Frontal cortex (tissue), 4 donors: ENCODE measurements at places on chromosomes 12 and 14.

GRCh38 chr14:46920542-46920941 lies 269.0 kb upstream of the RPL10L start:
- DNase-seq: no peak

DNA sequence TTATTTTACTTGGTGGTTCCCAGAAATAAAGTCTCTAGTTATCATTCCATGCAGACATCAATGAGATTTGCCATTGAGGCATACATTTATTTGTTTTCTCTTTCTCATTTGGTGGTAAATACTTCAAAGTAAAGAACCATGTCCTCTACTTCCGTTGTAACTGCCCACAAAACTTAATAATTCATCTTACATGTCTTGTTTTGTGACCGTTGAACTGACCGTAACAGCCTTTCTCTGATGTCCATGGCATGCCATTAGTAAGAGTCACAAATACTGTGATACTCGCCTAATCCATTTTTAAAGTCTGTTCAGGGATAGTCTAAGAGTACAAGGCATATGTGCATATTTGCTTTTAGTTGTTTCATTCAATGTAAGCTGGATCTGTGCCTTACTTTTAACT lies 145.3 kb downstream of the ETV6 start:
- DNase-seq: no peak

DNA sequence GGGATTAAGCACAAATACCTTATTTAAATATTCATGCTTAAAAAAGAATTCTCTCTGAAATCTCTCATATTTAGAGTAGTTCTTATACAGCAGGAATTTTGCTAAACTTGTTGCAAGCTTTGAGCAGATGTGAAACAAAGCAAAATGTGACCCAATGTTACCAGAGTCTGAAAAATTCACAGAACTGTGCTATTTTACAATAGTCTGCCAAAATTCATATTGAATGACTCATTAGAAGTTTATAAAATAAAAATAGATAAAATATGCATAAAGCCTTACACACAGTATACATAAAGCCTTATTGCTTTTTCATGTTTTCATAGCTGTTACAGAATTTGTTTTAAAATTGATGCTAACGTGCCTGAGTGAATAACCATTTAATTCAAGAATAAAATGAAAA lies 17.8 kb upstream of the RHOJ start:
- DNase-seq: no peak

DNA sequence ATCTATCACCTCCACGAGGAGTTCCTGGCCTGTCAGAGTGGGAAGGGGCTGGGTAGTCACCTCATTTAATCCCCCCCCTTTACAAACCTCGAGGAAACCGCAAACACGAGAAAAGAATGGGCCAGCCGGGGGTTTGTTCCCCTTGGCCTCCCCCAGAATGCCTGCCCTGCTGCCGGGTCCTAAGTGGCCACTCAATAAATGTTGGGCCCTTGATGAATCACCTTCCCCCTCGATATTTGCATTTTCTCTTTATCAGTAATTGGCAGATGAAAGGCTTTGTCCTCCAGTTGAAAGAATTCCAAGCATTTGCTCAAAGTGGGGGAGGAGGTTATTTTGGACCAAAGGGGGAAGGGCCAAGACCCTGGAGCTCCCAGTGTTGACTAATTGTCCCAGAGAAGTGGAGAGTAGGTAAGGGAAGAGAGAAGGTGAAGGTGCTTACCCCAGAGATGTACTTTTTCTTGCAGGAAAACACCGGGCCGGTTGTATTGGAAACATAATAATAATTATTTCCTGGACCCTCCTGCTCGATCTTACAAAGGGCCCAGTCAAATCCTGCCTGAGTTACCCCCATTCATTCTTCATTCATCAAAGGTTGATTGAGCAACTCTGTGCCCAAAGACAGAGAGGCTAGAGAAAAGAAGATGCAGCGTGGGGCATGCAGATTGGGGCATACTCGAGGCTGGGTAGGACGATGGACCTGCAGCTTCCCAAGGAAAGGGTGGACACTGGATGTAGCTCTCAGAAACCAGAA lies 1.9 kb upstream of the KDM2B start:
- no peak for DNase-seq

DNA sequence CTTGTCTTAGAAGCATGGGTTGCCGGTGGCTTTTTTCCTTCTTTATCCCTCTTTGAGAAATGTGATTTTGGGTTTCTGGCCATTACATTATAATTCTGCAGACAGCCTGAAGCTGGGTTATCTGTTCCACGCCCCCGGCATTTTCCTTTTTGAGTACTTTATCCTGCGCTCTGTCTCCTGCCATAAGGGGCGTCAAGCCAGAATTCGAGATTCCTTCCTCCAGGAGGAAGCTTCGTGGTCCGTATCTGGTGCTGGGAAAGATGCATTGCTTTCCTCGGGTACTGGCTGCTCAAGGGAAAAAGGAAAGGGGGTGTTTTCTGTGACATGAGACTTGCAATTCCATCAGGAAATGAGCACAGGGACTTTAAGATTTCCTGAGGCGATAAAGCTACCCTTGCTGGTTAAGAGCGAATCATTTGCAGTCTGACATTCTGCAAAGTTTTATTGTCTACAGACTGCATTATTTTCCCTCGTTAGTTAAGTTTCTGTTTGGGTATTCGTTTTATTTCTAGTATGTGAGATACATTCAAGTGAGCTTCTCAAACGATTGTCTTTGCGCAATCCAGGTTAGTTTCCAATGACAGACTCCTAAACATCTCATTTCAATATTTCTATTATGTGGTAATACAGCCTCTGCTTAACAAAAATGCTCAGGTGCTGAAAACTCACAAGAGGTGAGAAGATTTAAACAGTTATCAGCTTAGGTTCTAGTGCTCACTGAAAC lies 694 bp downstream of the AKAP5 start:
- peak; percentile 18 for DNase-seq

DNA sequence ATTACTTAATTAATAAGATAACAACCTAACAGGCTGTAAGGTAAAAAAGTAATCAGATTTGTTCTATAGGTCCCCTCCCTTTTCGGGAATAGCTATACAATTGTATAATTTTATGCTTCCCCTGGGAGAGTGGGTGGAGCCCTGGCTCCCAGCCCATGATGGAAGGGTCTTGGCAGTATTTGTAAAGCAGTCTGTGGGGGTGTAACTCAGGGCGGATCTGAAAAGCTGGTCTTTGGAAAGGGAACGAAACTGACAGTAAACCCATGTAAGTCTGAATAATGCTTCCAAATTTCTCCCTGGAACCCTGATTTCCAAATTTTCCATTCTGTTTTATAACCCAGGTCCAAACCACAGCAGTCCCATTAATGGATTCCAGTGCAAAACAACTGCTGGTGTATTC lies 110.4 kb downstream of the DAD1 start:
- no peak for DNase-seq

DNA sequence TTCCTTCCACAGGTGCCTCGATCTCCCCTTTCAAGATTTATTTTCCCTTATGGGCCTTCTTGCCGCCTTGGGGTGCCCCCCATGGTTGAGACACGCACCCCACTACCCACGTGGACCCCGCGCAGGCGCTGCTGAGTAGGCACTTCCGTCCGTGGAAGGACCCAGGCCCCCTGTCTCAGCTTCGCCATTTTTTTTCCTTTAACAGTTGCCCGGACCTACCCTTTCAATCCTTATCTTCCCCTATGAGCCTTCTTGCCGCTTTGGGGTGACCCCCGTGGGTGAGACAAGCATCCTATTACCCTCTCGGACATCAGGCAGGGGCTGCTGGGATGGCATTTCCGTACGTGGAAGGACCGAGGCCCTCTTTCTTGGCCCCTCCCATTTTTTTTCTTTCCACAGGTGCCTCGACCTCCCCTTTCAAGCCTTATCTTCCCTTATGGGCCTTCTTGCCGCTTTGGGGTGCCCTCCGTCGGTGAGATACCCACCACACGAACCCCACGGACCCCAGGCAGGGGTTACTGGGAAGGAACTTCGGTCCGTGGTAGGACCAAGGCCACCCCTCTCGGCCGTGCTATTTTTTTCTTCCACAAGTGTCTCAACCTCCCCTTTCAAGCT lies 268.2 kb downstream of the ALG10 start:
- no peak for DNase-seq

- no peak for DNase-seq
These were observed 77.9 kb downstream of the SPATA7 start for GRCh38 chr14:88463318-88463717.

- DNase-seq: no peak
These were observed 74.9 kb downstream of the NOVA1 start for GRCh38 chr14:26522967-26523366.

DNA sequence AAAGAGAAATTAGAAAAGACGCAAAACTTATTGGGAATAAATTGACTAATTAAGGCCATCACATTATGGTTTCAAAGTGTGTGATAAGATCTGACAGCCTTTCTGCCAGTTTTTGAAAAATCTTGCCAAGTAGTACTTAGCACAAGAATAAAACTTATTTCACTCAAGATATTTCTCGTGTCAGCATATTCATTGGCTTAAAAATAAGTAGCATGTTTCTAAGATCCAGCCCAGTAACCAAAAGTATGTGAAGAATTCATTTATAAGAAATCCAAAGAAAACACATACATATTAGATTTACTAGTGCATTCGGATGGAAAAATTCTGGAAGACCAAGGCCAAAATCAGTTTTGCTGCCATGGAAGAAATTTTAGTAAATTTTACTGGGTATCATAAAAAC lies 1135.0 kb downstream of the GALC start:
- DNase-seq: no peak

GRCh38 chr12:51413791-51414190 lies 10.8 kb upstream of the SLC4A8 start:
- no peak for DNase-seq

GRCh38 chr12:20050221-20050620 lies 318.1 kb upstream of the PDE3A start:
- DNase-seq: no peak

DNA sequence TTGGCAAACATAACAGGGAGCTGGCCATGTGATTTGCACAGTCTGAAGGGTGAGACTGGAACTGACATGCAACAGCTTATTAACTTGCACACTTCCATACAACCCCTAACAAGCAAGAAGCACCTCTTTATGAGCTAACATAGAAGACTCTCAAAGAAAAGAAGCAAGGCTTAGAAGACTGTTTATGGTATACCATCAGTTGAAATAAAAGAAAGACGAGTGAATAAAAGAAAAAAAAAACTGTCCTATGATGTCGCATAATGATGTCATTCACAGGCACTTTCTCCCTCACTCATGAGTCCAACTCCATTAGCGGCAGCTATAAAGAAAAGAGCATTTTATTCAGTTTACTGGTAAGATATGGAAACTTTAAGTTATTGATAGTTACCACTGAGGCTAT lies 3.3 kb upstream of the MDM1 start:
- no peak for DNase-seq

DNA sequence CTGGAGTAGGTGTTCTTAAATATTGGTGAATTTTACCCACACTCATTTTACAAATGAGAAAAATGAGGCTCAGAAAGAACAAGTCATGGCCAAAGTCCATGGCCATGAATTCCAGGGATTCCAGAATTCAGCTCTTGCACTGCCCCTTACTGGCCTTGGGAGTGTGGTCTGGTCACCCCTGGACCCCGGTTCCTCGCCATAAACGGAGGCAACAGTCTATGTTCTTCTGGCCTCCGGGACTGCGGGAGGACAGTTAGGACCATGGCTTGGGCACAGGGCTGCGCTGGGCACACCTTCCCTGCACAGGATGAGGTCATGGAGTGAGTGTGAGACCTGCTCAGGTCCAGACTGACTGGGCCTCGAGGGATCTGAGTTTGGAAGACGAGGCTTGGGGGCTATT lies 6.9 kb downstream of the CCDC197 start:
- no peak for DNase-seq
